ENCODE measurements at places on chromosomes 3 and 15.

- no peak for DNase-seq
Observed at GRCh38 chr3:163601426-163601825, 1476.9 kb downstream of the SI start.

DNA sequence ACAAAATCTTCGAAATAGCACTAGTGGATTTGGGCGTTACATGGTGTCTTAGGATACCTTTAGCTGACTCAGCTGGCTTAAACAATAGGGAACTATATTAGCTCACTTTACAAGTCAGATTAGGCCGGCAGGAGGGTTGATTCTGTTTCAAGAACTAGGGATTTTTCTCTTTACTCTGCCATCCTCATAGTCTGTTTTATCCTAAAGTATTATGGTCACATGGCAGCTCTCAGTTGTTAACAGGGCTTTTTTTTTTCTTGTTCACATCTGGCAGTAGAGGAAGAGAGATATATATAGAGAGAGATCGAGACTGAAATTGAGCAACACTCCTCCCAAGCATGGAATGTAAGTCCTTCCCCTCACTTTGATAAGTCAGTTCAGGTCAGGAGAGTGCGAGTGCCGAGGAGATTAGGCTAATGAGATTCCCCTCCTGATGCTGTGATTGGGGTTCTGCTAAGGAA is 32.9 kb downstream of the CHP1 start:
- no peak for DNase-seq

GRCh38 chr3:38006445-38006995 is 15.9 kb downstream of the VILL start:
- DNase-seq: no peak

GRCh38 chr15:82847703-82848102 is 38.3 kb downstream of the WHAMM start:
- no peak for DNase-seq

- no peak for DNase-seq
Observed at GRCh38 chr15:93703092-93703739, 528.1 kb upstream of the MCTP2 start.

GRCh38 chr3:53843195-53844177 is 2.7 kb downstream of the CHDH start:
- DNase-seq: no peak

DNA sequence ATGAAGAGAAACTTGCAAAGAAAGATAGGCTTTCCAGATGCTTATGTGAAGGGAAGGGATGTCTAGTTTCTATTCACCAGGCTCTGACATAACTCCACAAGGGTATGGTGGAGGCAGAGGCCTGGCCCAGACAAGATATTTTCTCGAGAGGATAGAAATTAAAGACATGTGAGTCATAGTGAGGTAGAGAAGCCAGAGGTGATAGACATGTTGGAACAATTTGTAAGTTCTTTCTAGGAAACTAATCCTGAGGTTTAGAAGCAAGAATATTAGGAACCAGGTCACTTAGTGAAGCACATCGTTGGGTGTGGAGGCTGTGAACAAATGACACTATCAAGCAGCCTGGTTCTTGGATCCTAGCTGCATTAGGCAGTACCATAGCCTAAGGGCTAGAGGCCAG is 176.9 kb downstream of the BBX start:
- no peak for DNase-seq

- DNase-seq: no peak
Observed at GRCh38 chr15:33068007-33068481, 126.5 kb downstream of the FMN1 start.

All from CD4-positive, alpha-beta T cell treated with Interleukin-2 at 100 ng/mL for 4 hours (primary cell).